ENCODE measurements at places on chromosomes 2 and 18.

DNA sequence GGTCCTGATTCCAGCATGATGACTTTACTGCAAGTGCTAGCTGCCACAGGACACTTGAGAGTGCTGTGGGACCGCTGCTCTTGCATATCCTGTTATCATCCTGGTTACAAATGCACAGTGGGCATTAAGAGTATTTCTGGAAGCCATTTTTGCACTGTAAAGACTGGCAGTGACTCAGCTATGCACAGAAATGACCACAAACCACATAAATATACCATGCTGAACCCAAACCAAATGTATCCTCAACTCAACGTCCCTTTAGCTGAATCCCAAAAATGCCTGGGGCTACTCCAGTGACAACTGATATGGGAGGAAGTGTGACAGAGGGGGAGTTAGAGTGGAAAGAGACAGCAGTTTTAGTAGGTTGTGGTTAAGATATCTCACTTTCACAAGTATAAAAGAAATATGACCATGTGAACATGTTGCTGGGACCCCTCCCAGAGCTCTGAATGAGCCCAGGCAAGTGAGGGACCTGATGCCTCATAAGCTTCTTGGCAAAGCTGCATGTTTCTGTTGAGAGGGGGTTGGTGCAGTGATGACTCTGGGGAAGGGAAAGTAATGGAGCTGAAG lies 37.3 kb downstream of the RHBDD1 start:
- DNase-seq: no peak

DNA sequence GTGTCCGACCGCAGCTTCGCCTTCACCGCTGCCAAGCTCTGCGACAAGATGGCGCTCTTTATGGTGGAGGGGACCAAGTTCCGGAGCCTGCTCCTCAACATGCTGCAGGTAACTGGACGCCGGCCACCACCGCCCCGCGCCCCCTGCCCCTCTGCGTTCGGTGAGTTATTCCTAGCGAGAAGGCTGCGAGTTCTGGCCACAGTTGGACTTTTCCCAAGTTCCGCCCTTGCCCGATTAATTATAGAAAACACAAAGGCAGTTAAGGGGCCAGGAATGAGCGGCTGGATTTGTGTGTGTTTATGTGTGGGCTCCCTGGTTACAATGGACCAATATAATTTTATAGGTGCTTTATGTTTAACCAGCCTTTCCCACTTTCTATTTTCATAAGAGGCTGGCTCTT lies 189.2 kb downstream of the SMAD7 start:
- no peak for DNase-seq

DNA sequence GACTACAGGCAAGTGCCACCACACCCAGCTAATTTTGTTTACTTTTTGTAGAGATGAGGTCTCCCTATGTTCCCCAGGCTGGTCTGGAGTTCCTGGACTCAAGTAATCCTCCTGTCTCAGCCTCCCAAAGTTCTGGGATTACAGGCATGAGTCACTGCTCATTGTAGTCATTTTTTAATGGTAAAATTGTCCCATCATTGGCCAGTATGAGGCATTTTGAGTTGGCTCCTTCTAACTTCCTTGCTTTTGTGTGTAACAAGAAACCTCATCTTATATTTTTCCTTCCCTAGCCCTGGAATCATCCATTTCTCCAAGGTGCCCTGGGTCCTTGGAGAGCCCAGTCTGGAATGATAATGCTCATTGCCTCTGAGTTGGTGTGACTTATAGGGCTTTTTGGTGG lies 148.5 kb downstream of the INHBB start:
- DNase-seq: no peak

- DNase-seq: no peak
Observed at GRCh38 chr2:177024765-177025164, 187.8 kb upstream of the HNRNPA3 start.

DNA sequence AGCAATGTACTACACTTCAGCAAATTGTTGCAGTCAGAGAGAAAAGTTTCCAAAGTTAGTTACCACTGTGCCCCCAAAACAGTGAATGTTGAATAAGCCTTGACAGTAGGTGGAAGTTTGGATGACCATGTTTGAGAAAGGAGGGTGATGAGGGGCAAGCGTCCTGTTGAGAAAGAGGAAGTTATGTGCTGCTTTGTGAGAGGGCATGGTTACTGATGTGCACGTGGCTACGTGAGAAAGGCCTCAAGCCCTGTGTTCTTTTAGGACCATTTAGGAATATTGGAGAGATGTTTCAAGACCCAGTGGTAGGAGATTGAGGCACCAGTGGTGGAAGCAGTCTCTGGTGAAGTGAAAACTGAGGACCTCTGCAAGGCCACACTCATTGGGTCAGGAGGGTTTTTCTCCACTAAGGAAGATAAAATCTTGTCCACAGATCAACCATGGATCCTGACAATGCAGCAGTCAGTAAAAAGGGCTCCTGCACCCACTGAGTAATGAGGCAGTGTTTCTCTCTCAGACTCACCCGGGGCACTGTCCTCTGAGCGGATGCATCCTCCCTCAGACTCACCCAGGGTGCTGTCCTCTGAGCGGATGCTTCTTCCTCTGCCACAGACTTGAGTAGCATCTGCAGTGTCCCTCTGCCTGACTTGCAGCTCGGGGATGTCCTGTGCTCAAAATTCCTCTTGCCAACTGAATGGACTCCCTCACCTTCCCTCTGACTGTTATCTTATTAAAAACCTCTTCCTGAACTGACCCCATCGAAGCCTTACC lies 34.7 kb upstream of the ACTR3 start:
- no peak for DNase-seq

GRCh38 chr2:181467966-181468707 lies 11.0 kb downstream of the ITGA4 start:
- DNase-seq: no peak

- no peak for DNase-seq
Observed at GRCh38 chr2:56749152-56749752, 565.5 kb downstream of the CCDC85A start.

DNA sequence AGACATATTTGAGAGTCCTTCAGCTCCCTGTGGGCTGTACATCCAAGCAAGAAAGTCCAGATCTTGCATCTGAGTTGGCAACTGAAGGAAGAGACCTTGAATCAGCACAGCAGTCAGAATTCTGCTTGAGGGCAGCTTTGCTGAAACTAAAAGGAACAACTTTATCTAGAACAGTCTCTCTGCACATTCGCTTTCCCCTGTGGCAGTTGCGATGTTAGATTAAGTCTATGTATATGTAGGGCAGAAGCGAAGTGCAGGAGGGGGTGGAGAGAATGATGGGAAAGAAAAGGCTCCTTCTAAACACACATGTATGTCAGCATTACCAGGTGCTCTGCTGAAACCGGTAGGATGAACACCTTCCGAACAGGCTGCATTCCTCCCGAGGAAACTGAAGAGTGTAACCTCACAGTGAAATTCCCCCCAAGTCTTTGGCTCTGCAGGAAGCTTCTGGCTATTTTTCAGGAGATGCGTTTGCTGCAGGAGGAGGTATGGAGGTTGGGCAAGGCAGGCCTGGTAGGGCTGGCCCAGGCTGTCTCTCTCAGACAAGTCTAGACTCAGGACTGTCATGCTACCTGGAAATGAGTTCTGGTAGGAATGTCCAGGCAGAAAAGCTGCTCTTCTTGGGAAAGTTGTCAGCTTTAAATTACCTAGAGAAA lies 70.0 kb upstream of the ATL2 start:
- no peak for DNase-seq

GRCh38 chr2:25505622-25506021 lies 163.9 kb upstream of the DNMT3A start:
- DNase-seq: no peak

DNA sequence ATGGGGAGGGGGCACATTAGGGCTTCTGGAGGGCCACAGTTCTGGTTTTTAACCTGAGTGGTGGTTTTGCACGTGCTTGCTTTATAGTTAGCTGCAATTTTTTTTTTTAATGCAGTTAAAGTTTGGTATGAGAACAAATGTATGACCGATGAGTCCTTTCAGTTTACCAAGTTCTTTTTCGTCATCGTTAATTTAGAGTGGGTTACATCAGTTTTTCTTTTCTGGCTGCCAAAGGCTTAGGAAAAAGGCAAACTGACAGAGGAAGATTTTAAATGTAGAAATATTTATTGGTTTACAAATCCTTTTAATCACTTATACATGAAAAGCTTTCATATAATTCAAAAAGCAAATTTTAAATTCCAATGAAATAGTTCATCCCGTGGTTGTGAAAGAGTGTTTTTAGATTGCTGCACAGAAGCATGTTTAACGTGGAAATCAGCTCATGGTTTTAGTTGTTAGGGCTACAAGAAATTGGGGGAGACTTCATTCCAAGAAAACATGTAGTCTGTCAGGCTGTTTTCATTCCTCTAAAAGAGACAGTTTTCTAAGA lies 82.9 kb downstream of the MSH2 start:
- DNase-seq: no peak

- no peak for DNase-seq
Observed at GRCh38 chr2:197075754-197076337, 149.3 kb upstream of the PGAP1 start.

DNA sequence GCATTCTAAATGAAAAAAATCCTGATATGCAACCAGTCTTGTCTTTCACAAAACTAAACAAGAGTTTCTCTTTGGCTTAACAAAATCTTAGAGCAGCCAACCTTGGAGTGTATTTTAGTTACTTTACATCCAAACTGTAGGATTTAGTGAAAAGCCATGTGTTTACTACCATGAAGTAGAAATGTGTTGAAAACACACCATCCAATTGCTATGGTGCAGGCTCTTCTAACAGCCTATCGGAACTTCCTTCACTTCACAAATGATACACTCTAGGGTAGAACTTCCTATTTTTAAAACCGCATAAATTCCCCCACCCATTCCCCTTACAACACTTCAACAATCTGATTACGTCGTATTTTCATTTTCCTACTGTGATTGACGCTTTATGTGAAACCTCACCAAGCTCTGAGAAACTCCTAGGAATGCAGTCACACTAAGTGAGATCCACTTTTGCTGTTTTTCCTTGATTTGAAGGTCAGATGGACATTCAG lies 74.4 kb upstream of the MAP4K4 start:
- no peak for DNase-seq

DNA sequence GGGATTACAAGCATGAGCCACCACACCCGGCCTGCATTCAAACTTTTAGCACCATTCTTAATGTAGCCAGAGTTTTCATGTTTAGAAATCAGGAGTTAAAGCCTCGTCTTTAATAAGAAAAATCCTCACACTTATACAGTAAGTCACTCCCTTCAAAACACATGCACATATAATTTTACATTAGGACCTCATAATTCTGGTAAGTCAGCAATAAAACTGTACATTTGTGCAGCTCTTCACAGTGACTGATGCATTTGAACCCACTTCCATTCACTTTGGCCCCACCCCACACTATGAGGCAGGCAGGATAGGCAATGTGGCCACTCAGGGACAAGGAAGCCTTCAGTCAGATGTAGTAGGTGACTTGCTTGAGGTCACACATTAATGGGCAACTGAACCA lies 141.7 kb upstream of the SIX3 start:
- no peak for DNase-seq

DNA sequence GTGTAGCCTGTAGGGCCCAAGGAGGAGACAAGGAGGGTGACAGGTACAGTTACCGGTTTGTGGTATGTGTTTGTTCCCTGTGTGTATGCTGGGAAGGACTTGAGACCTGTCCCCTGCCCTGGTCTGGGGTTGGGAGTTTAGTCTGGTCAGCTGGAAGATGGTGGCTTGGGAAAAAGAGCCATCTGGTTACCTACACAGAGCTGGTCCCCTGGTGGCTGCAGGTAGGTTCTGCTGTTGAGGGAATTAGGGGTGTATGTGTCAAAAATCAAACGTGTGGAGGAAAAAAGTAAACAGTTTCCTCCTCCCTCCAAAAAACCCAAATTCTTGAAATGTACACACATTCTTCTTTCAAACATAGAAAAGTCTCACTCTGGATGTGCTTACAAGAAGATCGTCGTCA lies 24.3 kb downstream of the PTMA start:
- DNase-seq: no peak

DNA sequence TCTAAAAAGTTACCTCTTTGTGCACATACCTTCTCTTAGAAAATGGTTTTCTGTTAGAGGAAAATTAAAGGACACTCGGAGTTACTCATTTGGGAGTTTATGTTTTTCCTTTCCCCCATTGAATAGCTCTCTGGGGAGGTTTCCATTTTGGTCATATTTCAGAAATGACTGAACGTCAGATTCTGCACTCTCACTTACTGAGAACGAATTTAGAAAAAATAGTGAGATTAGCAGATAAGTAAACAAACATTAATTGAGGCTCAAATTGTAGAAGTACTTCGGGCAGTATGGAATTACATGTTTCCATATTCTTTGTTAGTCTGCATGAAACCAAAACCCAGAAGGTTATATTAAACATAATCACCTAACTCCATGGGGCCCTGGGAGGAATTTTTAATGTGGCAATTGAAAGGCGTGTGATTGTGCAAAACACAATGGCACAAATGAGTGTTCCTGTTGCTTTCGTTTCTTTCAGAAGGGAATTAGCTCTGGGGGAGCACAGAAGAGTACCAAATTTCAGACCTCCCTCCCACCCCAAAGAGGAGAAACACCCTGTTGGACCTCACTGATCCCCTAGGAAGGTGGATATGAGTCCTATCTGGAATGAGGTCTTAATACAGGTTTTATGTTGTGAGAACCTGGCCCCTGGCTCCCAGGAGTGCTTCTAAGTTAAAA lies 212.3 kb downstream of the BCL2 start:
- no peak for DNase-seq

DNA sequence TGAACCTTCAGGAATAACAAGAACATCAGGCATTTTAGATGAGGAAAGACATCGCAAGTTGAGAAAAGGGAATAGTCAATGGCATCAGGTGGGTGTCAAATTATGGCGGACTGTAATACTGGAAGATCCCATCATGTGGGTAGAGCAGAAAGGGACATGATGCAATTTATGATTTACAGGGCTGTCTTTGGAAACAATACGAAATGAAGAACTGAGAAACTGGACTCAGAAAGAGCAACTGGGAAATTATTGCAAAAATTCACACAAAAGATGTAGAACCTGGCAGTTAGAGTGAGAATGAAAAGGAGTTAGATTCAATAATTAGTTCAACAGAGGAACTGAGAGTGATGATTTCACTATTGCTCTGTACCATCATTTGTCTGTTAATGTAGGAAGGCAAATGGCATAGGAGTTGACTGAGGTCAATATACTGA lies 1635.0 kb upstream of the ACVR2A start:
- DNase-seq: no peak

- DNase-seq: no peak
Observed at GRCh38 chr2:217366266-217366895, 506.5 kb upstream of the TNP1 start.

DNA sequence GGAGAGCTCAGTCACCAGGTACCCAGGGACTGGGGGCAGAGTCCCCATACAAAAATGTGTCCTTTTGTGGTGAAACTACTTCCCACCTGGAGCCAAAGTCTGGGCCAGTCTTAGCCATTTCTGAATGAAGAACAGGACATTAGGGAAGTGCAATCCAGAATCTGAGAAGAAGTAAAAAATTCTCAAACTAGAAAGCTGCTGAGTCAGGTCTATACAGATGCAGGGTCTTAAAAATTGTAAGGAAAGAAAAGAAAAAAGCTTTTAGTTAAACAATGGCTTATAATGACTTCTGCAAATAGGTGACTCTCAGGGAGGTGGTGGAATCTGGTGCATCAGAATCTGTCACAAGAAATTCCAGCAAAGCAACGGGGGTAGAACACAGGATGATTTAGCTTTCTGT lies 13.5 kb downstream of the ZBTB7C start:
- DNase-seq: no peak

GRCh38 chr2:30363406-30363805 lies 83.6 kb upstream of the LCLAT1 start:
- DNase-seq: no peak

- no peak for DNase-seq
Observed at GRCh38 chr18:51867767-51868166, 472.2 kb upstream of the DCC start.

All from cortex of kidney (tissue), 1 donor.